Jurkat, Clone E6-1 (cell line): ENCODE measurements at places on chromosomes 6 and 20.

DNA sequence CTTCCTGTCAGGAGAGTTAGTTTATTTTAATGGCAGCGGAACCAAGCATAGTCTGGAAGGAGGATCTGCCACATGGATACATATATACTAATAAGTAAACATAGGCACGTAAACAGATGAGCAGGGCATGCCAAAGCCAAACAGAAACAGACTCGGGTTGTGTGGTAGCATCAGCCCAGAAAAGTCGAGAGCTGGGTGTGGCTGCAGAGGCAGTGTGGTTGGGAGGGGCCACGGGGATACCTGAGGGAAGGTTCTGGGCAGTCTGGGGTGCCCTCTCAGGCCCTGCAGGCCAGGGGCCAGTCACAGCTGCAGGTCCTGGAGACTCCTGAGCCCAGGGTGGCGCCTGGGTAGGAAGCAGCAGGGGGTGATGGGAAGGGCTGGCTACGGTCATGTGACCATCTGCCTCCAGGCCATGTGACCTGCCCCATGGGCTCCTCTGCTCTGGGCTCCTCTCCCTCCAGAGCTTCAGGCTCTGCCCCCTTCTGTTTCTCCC, 42.8 kb upstream of the MRPS10 start:
- DNase-seq = peak; percentile 86

GRCh38 chr6:105936972-105937371, 149.2 kb upstream of the PRDM1 start:
- no peak for DNase-seq

- DNase-seq = no peak
Measured at GRCh38 chr6:37741757-37742400, 44.2 kb upstream of the MDGA1 start.

GRCh38 chr20:34190679-34191090, 50.5 kb upstream of the ASIP start:
- DNase-seq = peak; percentile 44

- DNase-seq = no peak
Measured at GRCh38 chr20:53180928-53181362, 208.8 kb downstream of the TSHZ2 start.

- DNase-seq = no peak
Measured at GRCh38 chr6:20314866-20315845, 86.5 kb upstream of the E2F3 start.

- peak; percentile 15 for DNase-seq
Measured at GRCh38 chr6:3848925-3849605, at the start of gene FAM50B. Gene FAM50B, plus strand, starts transcription at chr6:3849373. Its CDS starts 439 bp downstream, at chr6:3849812.

- DNase-seq = no peak
Measured at GRCh38 chr20:42749556-42749955, 440.1 kb downstream of the PTPRT start.

DNA sequence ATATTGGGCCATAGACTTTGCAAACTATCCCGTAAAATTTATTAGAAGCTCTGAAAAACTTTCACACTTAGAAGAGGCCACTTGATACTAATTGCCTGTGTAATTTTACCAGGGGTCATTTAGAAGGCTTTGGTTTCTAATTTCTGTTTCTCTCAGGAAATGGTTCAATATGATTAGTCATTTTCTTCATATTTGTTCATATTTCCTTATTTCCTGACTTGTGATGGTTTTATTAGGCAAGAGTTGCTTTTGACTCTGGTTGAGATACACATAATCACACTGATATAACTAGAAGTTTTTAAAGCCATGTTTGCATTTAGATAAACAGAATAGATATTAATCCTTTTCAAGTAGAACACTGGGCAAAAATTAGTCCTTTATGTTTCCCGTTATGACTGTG, 11.8 kb upstream of the HBS1L start:
- DNase-seq = no peak

DNA sequence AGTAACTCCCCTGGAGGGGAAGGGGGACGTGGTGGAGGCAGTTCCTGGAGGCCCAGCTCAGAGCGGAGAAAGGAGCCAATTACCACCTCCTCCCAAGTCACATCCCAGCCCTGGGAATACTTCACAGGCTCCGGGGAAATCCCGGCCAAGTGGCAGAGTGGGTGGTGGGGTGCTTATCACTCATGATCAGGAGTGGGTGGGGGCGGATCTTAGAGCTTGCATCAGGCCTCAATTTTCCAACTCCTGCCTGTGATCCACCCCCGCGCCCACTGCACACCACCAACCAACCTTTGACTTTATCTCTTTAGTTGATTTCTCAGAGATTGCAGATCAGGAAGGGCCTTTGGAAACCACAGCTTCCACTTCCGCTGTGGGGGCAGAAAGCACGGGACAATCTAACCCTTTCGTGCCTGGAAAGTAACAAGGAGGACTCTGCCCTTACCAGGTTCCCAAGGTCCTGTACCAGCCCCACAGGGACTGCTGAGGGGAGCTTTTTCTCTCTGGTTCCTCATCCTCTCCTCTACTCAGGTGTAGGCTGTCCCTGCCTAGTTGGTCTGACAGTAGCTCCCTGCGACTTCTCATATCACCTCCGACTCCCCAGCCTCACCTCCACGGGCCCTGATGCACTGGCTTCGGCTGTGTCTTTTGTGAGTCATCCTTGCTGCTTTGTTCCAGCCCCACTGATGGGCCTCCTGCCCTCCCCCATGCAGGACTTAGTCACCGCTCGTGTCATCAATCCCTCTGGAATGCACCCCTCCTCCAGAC, 24.9 kb upstream of the IER3 start:
- DNase-seq = peak; percentile 83

- no peak for DNase-seq
Measured at GRCh38 chr20:44850837-44851236, 34.7 kb upstream of the YWHAB start.

- no peak for DNase-seq
Measured at GRCh38 chr6:33609019-33609418, 12.1 kb upstream of the ITPR3 start.

GRCh38 chr20:17783671-17784070, 83.9 kb downstream of the BANF2 start:
- DNase-seq = no peak

DNA sequence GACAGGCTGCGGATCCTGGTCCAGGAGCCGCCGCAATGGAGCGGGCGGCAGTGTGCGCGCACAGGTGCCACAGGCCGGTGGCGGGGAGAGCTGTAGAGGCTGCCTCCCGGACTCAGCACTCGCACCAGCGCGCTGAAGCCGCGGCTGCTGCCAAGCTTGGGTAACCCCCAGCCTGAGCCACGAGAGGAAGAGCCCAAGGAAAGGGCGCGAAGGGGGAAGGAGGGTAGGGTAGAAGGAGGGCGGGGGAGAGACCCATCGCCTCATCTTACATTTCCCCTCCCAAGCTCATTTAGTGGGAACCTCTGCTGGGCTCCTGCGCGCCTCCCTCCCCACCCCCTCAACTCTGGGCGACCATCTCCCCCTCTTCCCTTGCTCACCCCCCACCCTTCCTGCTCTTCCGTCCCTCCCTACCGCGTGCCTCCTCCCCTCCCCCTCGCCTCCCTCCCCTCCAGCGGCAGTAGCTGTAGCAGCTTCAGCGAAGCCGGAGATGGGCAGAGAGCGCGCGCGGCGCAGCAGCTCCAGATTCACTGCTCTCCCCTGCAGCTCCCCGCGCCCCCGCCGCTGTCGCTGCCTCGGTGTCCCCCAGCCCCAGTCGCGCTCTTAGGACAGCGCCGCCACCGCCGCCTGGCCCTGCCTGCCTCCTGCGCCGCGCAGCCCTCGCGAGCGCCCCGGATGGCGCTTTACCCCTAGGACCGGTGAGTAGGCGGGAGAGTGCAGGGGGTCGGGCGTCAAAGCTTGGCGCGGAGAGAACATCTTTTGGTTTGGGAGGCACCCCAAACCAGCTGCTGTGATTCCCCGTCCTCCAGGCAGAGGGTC, at the start of gene FUT9:
FUT9 (plus strand) TSS at position 457 of the 816 bp plus-strand sequence. CDS start 187,182 bp downstream, outside the sequence.
- no peak for DNase-seq

GRCh38 chr6:163298079-163298830, 116.3 kb upstream of the QKI start:
- no peak for DNase-seq

DNA sequence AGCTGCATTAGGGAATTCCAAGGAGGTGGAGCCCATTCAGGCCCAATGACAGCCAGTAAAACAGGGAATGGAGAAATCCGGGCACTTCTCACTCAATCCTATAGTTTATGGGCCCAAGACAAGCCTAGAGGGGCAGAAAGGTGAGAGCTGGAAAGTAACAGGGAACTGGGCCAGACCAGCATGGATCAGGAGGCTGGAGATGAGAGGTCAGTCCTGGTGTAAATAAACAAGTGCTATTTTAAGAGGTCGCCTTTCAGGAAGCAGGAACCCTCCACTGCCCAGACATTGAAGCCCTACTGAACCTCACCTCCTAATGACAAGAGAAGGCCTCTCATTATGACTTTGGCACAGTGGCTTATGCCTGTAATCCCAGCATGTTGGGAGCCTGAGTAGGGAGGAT, 57.2 kb upstream of the TGM3 start:
- no peak for DNase-seq

GRCh38 chr20:63923651-63924050, 28.7 kb downstream of the DNAJC5 start:
- DNase-seq = no peak

- DNase-seq = no peak
Measured at GRCh38 chr6:53898026-53898795, 103.4 kb downstream of the LRRC1 start.

DNA sequence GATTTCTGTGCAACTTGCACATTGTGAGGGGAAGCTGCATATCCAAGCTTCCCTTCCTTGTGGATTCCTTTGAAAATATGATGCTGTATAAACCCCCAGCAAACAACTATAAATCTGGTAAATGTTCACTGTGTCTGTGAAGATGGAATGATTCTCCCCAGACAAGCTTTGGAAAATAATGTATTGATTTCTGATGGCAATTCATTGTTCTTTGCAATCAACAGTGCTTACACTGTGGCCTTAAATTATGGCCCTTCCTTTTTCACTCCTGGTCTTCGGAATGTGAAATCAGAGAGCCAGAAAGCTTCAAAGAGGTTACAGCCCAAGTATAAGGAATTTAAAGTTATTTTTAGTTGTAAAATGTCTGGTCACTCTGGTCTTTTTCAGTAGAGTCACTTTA, 308.8 kb downstream of the CBLN4 start:
- DNase-seq = no peak

GRCh38 chr6:4975506-4975905, 28.3 kb downstream of the RPP40 start:
- no peak for DNase-seq

- DNase-seq = no peak
Measured at GRCh38 chr20:47428851-47429336, 72.4 kb upstream of the ZMYND8 start.

DNA sequence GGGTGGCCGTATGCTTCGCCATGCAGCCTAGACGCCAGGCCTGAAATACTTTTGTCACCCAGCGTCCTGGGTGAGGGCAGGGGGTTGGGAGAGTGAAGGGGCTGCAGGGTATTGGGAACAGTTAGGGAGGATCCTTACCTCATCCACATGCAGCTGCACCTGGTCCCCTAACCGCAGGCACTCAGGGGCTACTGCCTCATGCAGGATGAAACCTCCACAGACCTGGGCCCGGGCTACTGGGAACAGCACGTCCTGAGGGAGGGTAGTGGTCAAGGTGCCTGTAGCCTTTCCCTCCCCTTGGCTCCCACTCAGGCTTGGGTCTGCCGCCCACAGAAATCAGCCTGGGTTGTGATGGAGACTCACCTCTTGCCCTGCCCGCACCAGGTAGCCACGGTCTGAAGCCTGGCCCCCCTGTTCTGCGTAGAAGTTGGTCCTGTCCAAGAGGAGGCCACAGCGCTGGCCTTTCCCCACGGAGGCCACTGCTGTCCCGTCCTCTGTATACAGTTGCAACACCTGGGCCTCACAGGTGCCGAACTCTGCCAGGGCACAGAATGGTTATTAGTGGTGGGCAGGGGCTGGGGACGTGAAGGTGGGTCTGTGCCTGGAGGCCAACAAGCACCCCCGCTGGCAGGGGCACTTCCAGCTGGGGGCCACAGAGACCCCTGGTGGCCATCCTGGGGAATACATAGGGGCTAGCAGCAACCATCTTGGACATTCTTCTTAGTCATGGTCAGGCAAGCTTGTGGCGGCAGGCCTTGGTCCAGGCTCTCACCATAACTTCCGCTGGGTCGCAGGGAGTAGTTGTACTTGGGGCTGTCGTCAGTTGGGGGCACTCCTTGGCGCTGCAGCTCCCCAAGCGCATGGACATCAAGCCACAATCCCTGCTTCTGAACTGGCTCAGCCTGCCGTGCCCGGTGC, 8.6 kb downstream of the AARS2 start:
- peak; percentile 7 for DNase-seq

DNA sequence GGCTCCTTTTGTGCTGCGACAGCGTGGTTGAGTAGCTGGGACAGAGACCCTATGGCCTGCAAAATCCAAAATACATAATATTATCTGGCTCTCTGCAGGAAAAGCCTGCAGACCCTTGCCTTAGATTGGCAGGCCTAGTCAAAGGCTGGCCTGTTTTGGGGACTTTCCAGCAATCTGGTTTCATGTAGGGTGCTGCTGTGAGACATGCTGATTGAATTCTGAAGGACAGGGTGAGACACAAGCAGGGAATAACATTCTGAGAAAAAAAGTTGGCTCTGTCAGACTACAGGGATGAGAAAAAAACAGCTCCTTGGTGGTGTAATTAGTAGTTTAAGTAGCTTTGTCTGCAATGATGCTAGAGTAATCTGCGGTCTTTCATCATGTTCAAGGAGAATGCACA, 402.7 kb upstream of the AGPAT4 start:
- DNase-seq = no peak
